ENCODE measurements at places on chromosomes 16 and 17. TPM values are rescaled to one million over a fixed set of nuclear protein-coding genes. Genes with fewer than 3 reads are reported as not detected.

DNA sequence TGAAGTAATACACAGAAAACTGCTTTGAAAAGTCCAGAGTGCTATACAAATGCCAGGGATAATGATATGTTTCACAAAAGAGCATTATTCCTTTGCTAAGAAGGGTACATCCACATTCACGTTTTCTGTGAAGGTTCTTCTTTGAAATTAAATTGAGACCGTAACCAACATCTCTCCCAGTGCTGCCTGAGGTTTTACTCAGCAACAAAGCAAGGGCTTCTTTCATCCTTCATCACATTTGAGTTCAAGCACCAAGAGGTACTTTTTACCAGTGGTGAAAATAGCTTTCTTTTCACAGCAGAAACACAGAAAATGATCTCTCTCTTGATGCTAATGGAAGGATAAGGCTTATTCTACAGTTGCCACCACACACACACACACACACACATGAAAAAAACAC lies 113.3 kb downstream of the TOX3 start:
- H3K4me3 ChIP-seq, result no peak overlapping the region
- no peaks in the 10 kb centered on the region for H3K4me1 ChIP-seq

The TNFRSF17 gene
- polyA plus RNA-seq, result 10.8 TPM

The CDK5R1 gene
- 2.4 TPM for polyA plus RNA-seq

The VTN gene
- 2.0 TPM for polyA plus RNA-seq

GRCh38 chr17:61159221-61159814 lies 240.3 kb upstream of the TBX2 start:
- no peak overlapping the region for H3K27ac ChIP-seq
- no peaks in the 10 kb centered on the region for H3K27me3 ChIP-seq
- DNase-seq, result no peak
- H3K4me1 ChIP-seq, result no peaks in the 10 kb centered on the region
- H3K4me3 ChIP-seq, result no peak overlapping the region

GRCh38 chr17:19538095-19539039 lies 4.7 kb downstream of the SLC47A1 start:
- no peaks in the 10 kb centered on the region for H3K36me3 ChIP-seq
- no peak overlapping the region for H3K27ac ChIP-seq
- peaks cover 22% of the 10 kb centered on the region for H3K27me3 ChIP-seq
- peaks cover 11% of the 10 kb centered on the region for H3K4me1 ChIP-seq
- no peak overlapping the region for H3K4me3 ChIP-seq

DNA sequence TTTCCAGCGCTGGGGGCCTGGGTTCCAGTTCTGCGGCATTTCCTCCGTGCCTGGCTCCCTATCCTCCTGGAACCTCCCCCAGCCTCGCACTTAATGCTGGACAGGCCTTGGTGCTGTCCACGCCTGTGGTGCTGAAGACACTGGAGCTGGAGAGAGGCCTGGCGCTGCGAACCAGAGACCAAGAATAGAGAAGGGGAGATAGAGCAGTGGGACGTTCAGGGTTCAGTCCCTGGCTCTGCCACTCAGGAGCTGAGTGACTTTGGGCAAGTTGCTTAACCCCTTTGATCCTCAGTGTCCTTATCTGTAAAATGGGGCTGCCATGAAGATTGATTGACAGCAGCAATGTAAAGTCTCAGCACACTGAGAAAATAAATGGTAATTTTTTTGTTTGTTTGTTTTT lies 11.9 kb downstream of the SBK1 start:
- no peak overlapping the region for H3K27ac ChIP-seq
- no peak overlapping the region for H3K4me3 ChIP-seq
- H3K36me3 ChIP-seq, result no peaks in the 10 kb centered on the region
- DNase-seq, result no peak

The WFDC1 gene
- polyA plus RNA-seq, result not detected

The DLX3 gene
- not detected for polyA plus RNA-seq

The CHST4 gene
- not detected for polyA plus RNA-seq

GRCh38 chr17:50551433-50551815 lies 4.5 kb downstream of the SPATA20 start:
- H3K36me3 ChIP-seq, result peaks cover 3% of the 10 kb centered on the region
- H3K27ac ChIP-seq, result no peak overlapping the region
- no peak overlapping the region for H3K4me3 ChIP-seq
- DNase-seq, result no peak

The KRTAP4-1 gene
- not detected for polyA plus RNA-seq

GRCh38 chr17:51298508-51299371 lies 38.4 kb downstream of the UTP18 start:
- no peaks in the 10 kb centered on the region for H3K27me3 ChIP-seq
- H3K27ac ChIP-seq, result no peak overlapping the region
- no peak overlapping the region for H3K4me3 ChIP-seq
- no peaks in the 10 kb centered on the region for H3K4me1 ChIP-seq

DNA sequence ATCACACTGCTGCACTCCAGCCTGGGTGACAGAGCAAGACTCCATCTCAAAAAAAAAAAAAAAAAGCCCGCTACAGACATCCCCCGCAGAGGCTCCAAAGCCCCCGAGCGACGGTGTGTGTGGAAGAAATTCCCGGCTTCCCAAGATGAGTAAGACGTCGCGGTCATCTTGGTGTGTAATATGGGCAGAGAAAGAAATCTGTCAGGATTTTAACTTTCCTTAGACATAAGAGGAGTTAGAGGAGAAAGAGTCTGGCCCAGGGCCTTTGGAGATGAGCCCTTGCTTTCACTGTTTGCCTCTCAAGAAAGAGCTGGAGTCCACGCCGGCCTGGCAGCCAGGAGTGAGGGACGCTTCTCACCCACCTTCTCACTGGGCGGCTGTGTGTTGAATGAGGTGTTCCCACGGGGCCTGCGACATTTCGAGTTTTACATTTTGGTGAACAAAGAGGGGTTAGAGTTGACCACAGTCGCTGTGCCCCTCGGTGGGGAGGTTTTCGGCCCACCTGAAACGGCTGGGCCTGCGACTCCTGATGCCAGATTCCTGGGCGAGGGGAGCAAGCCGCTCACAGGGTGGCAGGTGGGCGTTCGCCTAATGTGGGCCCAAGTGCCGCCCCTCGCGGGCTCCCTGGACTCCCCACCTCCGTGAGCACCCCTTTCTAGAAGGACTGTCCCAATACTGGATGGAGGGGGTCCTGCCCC lies 17.9 kb downstream of the C1QTNF1 start:
- H3K4me3 ChIP-seq, result no peak overlapping the region
- H3K27ac ChIP-seq, result no peak overlapping the region
- no peaks in the 10 kb centered on the region for H3K27me3 ChIP-seq
- H3K36me3 ChIP-seq, result no peaks in the 10 kb centered on the region

The CBX2 gene
- 0.09 TPM for polyA plus RNA-seq

GRCh38 chr16:70754851-70755600 lies 45.9 kb downstream of the VAC14 start:
- no peaks in the 10 kb centered on the region for H3K27me3 ChIP-seq
- no peaks in the 10 kb centered on the region for H3K36me3 ChIP-seq
- H3K4me3 ChIP-seq, result no peak overlapping the region
- no peaks in the 10 kb centered on the region for H3K4me1 ChIP-seq
- no peak overlapping the region for H3K27ac ChIP-seq

The ZNF778 gene
- 2.2 TPM for polyA plus RNA-seq

DNA sequence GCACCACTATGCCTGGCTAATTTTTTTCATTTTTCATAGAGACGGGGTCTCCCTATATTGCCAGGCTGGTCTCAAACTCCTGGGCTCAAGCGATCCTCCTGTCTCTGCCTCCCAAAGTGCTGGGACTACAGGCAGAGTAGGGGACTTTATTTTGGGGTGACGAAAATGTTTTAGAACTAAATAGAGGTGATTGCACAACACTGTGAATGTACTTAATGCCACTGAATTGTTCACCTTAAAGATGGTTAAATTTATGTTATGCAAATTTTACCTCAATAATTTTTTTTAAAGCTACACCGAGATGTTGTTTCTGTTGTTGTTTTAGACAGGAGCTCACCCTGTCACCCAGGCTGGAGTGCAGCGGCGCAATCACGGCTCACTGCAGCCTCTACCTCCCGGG lies 111.9 kb upstream of the SEC14L1 start:
- no peak for DNase-seq
- H3K27ac ChIP-seq, result no peak overlapping the region
- H3K27me3 ChIP-seq, result no peaks in the 10 kb centered on the region
- no peaks in the 10 kb centered on the region for H3K4me1 ChIP-seq
- no peak overlapping the region for H3K4me3 ChIP-seq
- no peaks in the 10 kb centered on the region for H3K36me3 ChIP-seq

- peak; percentile 36 for DNase-seq
- no peak overlapping the region for H3K27ac ChIP-seq
- H3K27me3 ChIP-seq, result no peaks in the 10 kb centered on the region
- H3K4me3 ChIP-seq, result peak overlapping the region; percentile 31
- H3K36me3 ChIP-seq, result no peaks in the 10 kb centered on the region
Measured at GRCh38 chr16:46843898-46844642, 13.1 kb upstream of the C16orf87 start.

Measured in B cell (primary cell).